ENCODE measurements at places on chromosomes 12 and 14.

DNA sequence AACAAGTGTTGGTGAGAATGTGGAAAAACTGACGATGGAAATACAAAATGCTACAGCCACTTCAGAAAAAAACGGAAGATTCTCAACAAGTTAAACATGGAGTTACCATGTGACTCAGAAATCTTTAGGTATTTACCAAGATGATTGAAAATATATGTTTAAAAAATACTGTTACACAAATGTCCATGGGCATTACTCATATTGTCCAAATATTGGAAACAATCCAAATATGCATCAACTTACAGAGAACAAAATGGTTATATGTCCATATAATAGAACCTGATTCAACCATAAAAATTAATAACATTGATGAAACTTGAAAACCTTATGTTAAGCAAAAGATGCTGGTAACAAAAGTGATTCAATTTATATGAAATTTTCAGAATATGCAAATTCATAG, 1057.7 kb upstream of the TMEM132C start:
- no peaks in the 10 kb centered on the region for H3K4me1 ChIP-seq
- no peaks in the 10 kb centered on the region for H3K36me3 ChIP-seq
- no peak for DNase-seq
- no peak overlapping the region for H3K27ac ChIP-seq

- no peaks in the 10 kb centered on the region for H3K27me3 ChIP-seq
- no peaks in the 10 kb centered on the region for H3K36me3 ChIP-seq
- H3K4me3 ChIP-seq: no peak overlapping the region
- DNase-seq: no peak
- no peak overlapping the region for H3K27ac ChIP-seq
Observed at GRCh38 chr14:41548666-41549065, 58.0 kb upstream of the LRFN5 start.

- H3K4me3 ChIP-seq: no peak overlapping the region
- peak overlapping the region; percentile 100 for H3K27ac ChIP-seq
- peaks cover 96% of the 10 kb centered on the region for H3K4me1 ChIP-seq
- H3K36me3 ChIP-seq: no peaks in the 10 kb centered on the region
- no peaks in the 10 kb centered on the region for H3K27me3 ChIP-seq
Observed at GRCh38 chr12:120235369-120236323, 29.9 kb downstream of the PXN start.

GRCh38 chr12:116861320-116861719, 19.9 kb downstream of the HRK start:
- H3K4me1 ChIP-seq: peaks cover 18% of the 10 kb centered on the region
- H3K4me3 ChIP-seq: 0 out of 2 replicates have a peak overlapping the region, but pooled peaks have one; percentile 7
- H3K27me3 ChIP-seq: peaks cover 2% of the 10 kb centered on the region
- H3K27ac ChIP-seq: no peak overlapping the region
- DNase-seq: no peak

GRCh38 chr12:97005174-97005573, 98.1 kb downstream of the NEDD1 start:
- no peak overlapping the region for H3K27ac ChIP-seq
- no peak for DNase-seq
- H3K27me3 ChIP-seq: no peaks in the 10 kb centered on the region
- H3K36me3 ChIP-seq: no peaks in the 10 kb centered on the region

DNA sequence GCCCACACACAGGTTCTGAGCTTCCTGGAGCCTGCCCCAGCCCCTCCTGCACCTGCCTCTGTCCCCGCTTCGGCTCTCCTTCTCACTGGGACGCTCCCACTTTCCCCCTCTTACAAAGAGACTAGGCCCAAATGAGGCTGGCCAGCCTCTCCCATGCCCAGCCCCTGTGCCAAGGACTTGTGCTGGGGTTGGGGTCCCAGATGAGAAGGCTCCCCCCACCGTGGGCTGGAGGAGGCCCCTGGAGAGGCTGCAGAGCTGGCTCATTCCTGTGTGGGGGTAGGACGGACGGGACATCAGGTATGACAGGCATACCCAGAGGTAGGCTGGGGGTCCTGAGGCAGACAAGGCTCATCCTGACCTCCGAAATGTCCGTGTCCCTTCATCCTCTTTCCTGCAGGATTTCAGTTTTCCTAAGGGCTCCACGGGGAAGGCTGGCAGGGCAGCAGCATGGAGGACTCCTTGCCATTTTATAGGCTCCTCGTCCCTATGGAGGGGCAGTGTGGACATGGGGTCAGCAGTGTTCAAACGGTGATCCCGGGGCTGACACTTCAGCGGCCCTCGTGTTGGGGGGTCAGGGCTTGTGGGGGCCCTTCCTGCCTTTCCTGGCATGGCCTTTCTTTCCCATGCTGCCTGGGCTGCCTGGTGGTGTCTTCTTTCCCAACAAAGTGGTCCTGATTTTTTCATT, 49.1 kb upstream of the MEG3 start:
- H3K36me3 ChIP-seq: no peaks in the 10 kb centered on the region
- H3K4me3 ChIP-seq: no peak overlapping the region
- no peaks in the 10 kb centered on the region for H3K27me3 ChIP-seq
- H3K4me1 ChIP-seq: no peaks in the 10 kb centered on the region
- H3K27ac ChIP-seq: no peak overlapping the region

DNA sequence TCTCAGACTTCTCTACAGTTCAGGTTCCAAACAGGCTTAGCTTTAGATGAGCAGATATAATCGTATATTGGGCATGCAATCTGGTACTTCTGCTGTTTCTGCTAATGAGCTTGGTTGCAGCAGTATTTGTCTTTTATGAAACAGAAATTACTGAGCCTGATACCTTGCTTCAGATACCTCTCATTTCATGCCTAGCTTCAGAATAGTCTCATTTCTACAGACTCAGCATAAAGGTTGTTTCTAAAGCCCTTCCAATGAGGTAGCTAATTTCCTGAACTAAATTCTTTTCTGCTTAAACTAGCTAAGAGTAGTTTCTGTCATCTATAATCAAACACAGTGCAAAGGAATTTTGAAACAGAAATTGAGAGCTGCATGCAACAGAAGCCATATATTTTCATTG, 275.0 kb upstream of the KITLG start:
- H3K36me3 ChIP-seq: no peaks in the 10 kb centered on the region
- H3K27me3 ChIP-seq: no peaks in the 10 kb centered on the region
- no peak overlapping the region for H3K4me3 ChIP-seq
- no peaks in the 10 kb centered on the region for H3K4me1 ChIP-seq
- H3K27ac ChIP-seq: no peak overlapping the region
- no peak for DNase-seq

DNA sequence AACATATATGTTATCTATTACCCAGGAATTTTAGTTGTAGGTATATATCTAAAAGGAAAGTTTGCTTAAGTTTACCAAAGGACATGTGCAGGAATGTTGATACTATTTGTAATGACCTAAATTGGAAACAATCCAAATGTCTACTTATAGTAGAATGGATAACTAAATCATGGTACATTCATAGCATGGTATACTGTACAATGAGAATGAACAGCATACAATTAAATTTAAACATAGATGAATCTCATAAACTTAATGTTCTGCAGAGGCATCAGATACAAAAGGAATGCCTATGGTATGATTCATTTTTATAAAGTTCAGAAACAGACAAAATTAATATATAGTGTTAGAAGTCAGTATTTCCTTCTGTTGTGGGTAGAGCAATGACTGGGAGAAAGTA, 135.4 kb downstream of the GPHN start:
- no peaks in the 10 kb centered on the region for H3K36me3 ChIP-seq
- H3K4me3 ChIP-seq: no peak overlapping the region
- H3K4me1 ChIP-seq: no peaks in the 10 kb centered on the region
- no peak for DNase-seq
- no peak overlapping the region for H3K27ac ChIP-seq
- no peaks in the 10 kb centered on the region for H3K27me3 ChIP-seq

DNA sequence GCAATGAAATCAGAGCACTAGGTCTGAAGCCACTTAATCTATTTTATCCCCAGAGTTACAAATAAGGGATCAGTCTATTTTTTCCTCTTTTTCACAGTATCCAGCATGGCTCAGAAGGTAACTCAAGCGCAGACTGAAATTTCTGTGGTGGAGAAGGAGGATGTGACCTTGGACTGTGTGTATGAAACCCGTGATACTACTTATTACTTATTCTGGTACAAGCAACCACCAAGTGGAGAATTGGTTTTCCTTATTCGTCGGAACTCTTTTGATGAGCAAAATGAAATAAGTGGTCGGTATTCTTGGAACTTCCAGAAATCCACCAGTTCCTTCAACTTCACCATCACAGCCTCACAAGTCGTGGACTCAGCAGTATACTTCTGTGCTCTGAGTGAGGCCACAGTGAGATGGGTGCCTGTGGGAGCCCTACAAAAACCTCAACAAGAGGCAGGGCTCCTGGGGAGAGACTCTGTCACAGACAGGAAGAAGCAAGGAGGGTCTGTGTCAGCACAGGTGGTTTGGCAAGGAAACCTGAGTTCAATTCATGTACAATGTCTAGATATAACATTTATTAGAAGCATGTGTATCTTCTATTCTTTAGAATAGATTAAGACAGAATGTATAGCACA, 334.3 kb upstream of the OR4E1 start:
- H3K36me3 ChIP-seq: no peaks in the 10 kb centered on the region
- H3K27me3 ChIP-seq: no peaks in the 10 kb centered on the region
- H3K4me3 ChIP-seq: no peak overlapping the region
- DNase-seq: no peak
- no peaks in the 10 kb centered on the region for H3K4me1 ChIP-seq

DNA sequence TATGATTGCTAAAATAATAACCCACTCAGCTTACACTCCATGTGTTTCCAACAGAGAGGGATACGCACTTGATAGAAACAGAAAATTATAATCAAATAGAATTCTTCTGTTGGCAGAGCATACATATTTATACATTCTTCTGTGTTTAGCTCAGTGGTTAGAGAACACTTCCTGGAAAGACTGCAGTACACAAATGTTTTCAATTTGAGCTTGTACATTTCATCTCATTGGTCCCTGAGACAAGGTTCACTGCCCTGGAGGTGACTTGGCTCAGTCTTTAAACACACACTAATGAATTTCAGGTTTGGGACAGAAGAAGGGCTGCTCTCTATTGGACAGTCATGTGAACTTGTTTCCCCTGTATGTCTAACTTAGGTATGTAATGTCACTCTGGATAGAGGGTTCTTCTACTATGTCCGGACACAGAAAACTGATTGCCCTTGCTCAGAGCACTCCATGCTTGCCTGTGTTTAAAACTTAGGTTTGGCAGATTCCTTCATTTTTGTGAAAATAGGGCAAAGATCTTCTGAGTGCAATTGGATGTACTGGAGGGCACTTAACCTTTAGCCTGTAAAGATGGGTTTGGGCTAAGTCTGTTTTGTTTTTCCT, 22.9 kb downstream of the PROX2 start:
- H3K27me3 ChIP-seq: no peaks in the 10 kb centered on the region
- H3K27ac ChIP-seq: no peak overlapping the region
- no peaks in the 10 kb centered on the region for H3K36me3 ChIP-seq
- no peaks in the 10 kb centered on the region for H3K4me1 ChIP-seq
- no peak for DNase-seq

DNA sequence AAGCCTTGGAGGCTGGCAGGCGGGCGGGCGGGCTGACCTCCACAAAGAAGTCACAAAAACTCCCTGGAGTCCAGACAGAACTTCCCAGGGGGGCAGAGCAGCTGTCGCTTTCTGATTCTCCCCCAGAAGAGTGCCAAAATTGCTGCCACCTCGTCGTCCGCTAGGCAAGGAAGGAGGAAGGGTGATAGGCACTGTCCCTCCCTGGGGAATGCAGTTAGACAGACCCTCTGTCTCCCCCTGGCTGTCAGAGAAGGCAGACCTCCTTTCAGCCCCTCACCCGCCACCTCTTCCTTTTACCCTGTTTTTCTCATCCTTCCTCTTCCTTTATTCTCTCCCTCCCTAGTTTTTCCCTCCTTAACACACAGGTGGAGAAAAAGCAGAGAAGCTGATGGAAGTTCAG, 18.7 kb downstream of the GRIN2B start:
- no peaks in the 10 kb centered on the region for H3K4me1 ChIP-seq
- H3K27me3 ChIP-seq: no peaks in the 10 kb centered on the region
- DNase-seq: no peak
- no peak overlapping the region for H3K27ac ChIP-seq

DNA sequence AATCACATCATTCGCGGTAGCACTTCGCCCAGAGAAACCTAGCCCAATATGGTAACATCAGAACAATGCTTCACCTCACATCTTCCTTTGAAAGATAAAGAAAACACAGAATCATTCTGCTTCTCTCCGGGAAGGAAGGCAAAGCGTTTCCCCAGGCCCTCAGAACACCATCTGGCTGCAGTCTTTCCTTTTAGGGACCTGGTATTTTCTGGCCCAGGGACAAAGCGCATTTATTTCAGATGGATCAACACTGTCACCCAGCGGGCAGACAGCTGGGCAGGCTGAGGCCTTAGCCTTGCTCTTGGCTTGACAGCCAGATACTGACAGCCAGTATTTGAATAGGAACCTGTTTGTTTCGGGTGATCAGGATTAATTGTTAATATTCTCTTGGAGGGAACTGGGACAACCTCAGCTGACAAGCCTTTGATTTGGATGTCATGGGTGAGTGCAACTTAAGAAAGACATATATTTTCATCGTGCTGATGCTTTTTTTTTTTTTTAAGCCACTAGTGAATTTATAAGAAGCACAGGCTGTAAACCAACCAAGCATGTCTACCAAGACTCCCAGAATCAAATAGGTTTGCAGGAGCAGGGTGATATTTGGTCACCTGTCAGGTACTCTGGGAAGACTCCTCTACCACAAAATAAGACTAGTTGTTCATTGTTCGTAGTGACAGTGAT, 118.9 kb downstream of the VEZT start:
- H3K36me3 ChIP-seq: no peaks in the 10 kb centered on the region
- no peak overlapping the region for H3K27ac ChIP-seq
- peaks cover 4% of the 10 kb centered on the region for H3K4me1 ChIP-seq
- DNase-seq: peak; percentile 42
- H3K4me3 ChIP-seq: no peak overlapping the region

GRCh38 chr12:119372540-119372939, 38.0 kb downstream of the CCDC60 start:
- no peak overlapping the region for H3K27ac ChIP-seq
- peaks cover 7% of the 10 kb centered on the region for H3K27me3 ChIP-seq
- no peak overlapping the region for H3K4me3 ChIP-seq
- no peaks in the 10 kb centered on the region for H3K4me1 ChIP-seq

DNA sequence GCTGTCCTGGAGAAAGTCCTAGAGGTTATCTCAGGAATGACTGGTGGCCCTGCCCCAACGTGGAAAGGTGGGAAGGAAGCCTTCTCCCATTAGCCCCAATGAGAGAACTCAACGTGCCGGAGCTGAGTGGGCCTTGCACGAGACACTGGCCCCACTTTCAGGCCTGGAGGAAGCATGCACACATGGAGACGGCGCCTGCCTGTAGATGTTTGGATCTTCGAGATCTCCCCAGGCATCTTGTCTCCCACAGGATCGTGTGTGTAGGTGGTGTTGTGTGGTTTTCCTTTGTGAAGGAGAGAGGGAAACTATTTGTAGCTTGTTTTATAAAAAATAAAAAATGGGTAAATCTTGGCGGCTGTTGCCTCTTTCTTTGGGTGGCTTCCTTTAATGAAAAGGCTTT, 152.8 kb downstream of the SMOC1 start:
- no peak overlapping the region for H3K4me3 ChIP-seq
- H3K36me3 ChIP-seq: no peaks in the 10 kb centered on the region
- H3K27ac ChIP-seq: no peak overlapping the region
- H3K27me3 ChIP-seq: no peaks in the 10 kb centered on the region
- no peaks in the 10 kb centered on the region for H3K4me1 ChIP-seq

DNA sequence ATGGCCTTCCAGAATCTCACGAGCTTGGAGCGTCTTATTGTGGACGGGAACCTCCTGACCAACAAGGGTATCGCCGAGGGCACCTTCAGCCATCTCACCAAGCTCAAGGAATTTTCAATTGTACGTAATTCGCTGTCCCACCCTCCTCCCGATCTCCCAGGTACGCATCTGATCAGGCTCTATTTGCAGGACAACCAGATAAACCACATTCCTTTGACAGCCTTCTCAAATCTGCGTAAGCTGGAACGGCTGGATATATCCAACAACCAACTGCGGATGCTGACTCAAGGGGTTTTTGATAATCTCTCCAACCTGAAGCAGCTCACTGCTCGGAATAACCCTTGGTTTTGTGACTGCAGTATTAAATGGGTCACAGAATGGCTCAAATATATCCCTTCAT, 92.2 kb downstream of the FLRT2 start:
- H3K27me3 ChIP-seq: no peaks in the 10 kb centered on the region
- H3K36me3 ChIP-seq: no peaks in the 10 kb centered on the region

All from Panc1 (cell line).